ENCODE measurements at places on chromosomes 4 and X. TPM values are rescaled to one million over a fixed set of nuclear protein-coding genes. Genes with fewer than 3 reads are reported as not detected.

Gene ITM2A
- 89.3 TPM for total RNA-seq

Gene PARM1
- total RNA-seq: 4.3 TPM

Gene ALB
- not detected for total RNA-seq

Gene AFF2
- total RNA-seq: 0.65 TPM

Gene PPID
- 19.1 TPM for total RNA-seq

Gene FAM241A
- 3.4 TPM for total RNA-seq

Gene REELD1
- total RNA-seq: not detected
